Fibroblast of skin of back (primary cell): ENCODE measurements at places on chromosomes 2 and 18.
A peak's percentile ranks its signal among the peaks of the same experiment; 100 is the strongest.

DNA sequence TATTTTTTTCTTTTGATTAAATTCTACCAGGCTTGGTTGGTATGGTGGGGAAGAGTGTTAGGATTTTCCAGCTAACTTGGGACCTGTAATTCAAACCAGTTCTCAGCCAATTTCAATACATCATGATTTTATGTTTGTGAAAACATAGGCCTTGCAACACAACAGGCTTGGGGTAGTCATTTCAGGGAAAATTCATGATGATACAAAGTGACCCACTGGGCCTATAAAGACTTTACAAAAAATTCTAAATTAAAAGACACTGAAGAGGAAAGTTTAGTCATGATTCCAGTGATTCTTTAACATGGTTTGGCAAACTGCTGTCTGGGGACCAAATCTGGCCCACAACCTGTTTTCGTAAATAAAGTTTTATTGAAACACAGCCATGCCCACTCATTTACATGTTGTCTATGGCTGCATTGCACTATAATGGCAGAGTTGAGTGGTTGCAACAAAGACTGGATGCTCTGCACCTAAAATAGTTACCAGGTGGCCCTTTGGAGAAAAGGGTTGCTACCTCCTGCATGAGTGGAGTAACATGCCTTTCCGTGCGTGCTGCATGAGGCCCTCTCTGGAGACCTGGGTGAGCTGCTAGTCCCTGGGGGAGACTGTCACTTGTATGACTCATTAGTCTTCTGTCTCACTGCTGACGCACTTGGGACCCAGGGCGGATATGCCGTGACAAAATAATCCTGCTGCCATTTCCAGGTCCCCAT is 73.6 kb downstream of the NPAS2 start:
- peak; percentile 90 for DNase-seq

- peak; percentile 61 for DNase-seq
Measured at GRCh38 chr2:27370816-27371620, 602 bp downstream of the SNX17 start.

- no peak for DNase-seq
Measured at GRCh38 chr2:62099050-62099449, 96.9 kb upstream of the B3GNT2 start.

DNA sequence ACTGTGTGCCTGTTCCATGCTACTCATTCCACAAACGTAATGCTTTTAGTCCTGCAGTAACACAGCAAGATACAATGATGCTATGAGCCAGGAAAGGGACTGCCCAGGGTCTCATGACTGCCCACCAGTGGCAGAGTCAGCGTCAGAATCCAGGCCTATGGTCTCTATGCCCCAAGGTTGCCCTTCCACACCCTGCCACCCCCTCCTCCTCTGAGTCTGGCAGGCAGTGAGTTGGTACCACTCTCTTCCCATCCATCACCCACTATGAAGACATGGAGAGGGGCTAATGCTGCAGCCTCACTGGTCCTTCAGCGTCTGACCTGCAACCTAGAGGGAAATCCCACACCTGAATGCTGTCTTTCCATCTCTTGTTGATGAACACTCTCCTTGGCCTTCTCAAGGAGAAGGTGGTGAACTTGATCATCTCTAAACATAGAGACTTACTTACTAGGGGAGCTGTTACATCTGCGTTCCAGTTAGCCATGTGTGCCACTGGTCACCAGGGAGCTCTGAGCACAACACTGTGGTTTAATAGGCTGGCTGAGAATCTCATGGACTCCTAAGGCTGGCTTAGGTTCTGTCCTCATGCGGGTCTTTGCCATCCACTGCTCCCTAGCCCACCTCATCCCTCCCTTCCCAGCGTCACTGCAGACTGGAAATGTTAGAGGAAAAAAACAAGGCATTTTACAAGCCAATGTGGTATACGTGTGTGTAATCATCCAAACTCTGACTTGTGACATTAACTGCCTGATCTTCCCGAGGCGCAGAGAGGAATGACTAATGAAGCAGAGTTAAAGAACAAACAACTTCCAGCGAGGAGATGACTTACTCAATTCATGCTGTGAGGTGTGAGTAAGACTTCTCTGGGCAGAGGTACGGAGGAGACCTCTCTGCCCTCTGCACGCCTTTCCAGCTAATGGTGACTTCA is 28.8 kb downstream of the STEAP3 start:
- peak; percentile 98 for DNase-seq

GRCh38 chr2:111671426-111672150 is 212.4 kb downstream of the ANAPC1 start:
- DNase-seq = no peak

DNA sequence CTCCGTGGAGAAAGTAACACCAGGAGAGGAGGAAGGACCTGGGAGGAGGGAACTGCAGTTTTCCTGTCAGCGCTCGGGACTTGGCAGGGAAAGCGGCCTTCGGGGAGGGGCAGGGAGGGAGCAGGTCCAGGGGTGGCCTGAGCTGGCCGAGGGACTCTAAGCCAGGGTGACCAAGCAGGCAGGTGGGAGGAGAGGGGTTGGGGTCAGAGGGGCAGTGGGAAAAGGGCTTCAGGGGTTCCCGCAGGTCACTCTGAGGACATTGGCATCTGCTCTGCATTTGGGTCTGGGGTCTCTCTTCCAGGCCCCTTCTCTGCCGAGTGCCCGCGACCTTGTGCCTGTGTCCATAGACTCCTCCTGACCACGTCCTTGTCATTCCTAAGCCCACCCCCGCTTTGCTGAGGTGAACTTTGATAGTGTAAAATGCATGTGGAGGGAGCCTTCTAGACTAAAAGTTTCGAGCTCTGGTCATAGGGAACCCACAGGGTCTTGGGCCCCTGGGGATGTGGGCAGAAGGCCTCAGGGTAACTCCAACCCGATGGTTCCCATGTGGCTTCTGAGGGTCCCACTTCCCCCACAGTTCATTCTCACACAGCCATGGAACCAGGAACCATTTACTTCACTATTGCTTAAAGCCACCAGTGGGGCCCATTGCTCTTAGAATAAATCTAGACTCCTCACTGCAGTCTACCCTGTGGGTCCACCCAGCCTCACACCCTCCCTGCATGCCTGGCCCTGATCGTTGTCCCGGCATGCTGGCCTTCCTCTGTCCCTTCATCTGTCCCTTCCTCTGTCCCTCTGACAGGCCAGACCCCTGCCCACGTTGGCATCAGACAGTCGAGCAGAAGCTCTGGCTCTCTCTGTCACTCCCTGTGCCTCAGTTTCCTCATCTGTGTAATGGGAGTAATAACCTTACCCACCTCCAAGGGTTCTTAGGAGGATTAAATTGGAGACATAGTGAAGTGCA is 229.2 kb downstream of the SEPTIN10 start:
- DNase-seq = no peak

- no peak for DNase-seq
Measured at GRCh38 chr2:240512109-240512485, 45.7 kb downstream of the ANKMY1 start.

DNA sequence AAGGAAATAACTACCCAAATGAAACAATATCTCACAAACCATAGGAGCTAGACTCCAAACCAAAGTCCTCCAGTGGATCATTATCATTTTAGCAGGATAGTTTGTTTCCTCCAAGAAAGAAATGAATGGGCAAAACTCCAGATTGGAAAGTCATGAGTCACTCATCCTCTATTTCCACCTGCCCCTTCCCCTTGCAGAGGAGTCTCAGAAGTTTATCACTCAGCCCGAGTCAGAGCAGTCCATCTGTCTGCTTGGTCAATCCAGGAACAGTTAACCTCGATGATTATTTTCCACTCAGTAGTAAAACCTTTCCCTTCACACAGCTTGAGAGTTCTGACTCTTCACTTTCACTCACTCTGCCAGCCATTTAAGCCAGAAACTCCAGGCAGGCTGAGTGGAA is 462.2 kb downstream of the BCL11A start:
- no peak for DNase-seq

DNA sequence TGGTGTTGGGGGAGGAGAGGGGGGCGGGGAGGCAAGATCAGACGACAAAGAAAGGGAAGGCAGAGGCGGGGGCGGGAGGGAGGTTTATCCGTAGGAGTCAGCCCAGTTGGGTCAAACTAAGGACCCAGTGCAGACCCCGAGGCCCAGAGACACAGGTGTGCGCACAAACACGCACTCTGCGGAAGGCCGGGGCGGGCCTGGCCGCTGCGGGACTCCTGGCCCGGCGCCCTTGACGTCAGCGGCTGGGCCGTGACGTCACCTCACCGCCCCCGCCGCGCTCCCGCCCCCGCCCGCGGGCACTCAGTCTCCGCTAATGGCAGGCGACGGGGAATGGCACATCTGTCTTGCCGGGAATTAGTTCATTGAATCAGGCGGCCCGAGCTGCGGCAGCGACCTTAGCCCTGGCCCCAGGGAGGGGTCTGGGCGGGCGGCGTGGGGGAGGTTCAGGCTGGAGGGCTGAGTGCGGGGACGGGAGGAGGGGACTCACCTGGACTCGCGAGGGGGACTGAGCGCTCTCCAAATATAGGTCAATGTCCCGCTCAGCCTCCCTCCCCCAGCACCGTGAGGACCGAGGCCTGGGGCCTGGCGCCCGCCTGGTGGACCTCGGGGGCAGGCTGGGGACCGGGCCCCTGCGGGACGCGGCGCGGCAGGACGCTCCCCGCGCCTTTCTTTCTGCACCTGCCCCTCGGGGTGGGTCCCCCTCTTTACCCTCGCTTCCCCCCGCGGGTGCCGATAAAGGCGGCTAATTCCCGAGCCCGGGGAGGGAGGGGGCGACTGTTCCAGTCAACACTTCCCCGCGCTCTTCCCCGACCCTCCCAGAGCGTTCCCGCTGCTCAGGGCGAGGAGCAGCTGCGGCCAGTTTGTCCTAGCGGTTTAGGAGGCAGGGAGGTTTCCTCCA is 15.5 kb upstream of the ECEL1 start:
- no peak for DNase-seq

DNA sequence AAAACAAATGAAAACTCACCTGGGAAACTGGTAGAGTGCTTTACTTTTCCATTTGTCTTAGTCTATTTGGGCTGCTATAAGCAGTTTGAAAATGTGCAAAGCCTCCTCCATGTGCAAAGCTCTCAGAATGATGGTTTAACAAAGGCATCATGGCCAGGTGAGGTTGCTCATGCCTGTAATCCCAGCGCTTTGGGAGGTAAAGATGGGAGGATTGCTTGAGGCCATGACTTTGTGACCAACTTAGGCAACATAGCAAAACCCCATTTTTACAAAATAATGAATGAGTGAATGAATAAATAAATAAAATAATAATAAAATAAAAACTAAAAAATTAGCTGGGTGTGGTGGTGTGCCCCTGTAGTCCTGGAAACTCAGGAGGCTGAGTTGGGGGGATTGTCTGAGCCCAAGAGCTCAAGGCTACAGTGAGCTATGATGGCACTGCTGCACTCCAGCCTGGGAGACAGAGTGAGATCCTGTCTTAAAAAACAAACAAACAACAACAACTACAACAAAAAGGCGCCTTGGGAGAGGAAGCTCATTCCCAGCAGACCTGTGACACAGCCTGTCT is 71.8 kb downstream of the MYCN start:
- no peak for DNase-seq

DNA sequence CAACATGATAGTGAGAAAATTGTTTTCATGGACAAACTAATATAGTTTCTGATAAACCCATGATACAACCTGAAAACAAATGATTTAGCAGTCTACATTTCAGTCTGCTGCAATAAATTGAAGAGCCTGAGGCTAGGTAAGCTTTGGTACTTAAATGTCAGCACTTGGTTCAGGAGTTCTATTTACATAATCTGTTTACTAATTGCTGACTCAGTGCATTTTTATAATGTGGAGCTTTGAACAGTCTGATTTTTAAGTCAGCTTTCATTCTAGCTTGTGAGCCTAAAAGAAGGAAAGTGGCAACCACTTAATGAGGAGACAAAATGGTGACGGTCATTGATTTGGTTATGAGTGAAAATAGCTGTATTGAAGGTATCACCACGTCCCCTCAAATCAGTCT is 488.6 kb downstream of the CPS1 start:
- DNase-seq = no peak

DNA sequence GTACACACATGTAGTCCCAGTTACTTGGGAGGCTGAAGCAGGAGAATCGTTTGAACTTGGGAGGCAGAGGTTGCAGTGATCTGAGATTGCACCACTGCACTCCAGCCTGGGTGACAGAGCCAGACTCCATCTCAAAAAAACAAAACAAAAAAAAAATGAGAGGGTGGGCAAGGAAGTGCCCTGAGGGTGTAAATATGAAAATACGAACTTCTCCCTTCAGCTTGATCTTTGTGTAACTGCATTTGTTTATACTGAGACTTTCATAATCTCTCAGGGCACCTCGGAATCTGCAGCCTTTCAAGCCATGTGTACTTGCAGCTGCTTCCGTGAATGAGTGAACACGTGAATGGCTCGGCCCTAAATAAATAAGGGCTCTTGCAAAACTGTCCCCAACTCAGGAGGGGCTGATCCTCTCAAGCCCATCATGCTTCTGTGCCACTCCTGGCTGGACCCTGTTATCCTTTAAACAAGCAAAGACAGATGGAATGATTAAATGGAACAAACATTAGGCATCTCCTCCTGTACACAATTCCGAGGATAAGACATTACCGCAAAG is 96.8 kb downstream of the BOD1L2 start:
- no peak for DNase-seq

- DNase-seq = no peak
Measured at GRCh38 chr2:138023298-138023697, 59.0 kb downstream of the HNMT start.

- DNase-seq = peak; percentile 26
Measured at GRCh38 chr18:22279741-22280452, 110.5 kb downstream of the GATA6 start.

GRCh38 chr2:240201866-240202265 is 61.4 kb upstream of the OTOS start:
- no peak for DNase-seq

DNA sequence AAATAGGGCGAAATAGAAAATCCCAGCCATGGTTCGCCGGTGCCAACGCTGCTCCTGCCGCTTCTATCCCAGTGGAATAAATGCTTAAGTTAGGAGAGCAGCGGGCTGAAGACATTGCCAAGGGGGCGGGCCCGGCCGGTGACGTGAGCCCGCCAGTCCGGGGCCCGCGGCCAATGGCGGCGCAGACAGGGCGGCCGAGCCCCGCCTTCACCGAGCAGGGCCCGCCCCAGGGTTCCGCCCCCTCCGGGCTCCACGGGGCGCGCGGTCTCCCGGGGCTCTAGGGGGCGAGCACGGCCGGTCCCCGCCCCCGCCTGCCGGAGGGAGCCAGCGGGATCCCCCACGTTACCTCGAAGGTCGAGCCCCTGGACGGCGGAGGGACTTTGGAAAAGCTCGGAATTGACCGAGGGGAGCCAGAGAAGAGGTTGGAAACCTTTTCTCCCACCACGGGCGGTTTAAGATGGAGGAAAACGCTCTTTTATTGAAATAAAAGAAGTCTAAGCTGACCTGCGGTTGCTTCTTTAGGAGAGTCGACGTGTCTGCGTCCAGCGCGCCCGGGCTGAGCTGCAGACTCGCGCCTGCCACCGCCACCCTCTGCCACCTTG is at the start of gene EPHA4:
Gene EPHA4 (minus strand): TSS at position 86 of the 602 bp plus-strand sequence. CDS start 56 bp downstream, at position 30.
- DNase-seq = peak; percentile 82
